ENCODE measurements at places on chromosomes 12 and 14. TPM values are rescaled to one million over a fixed set of nuclear protein-coding genes. Genes with fewer than 3 reads are reported as not detected.

GRCh38 chr12:105100998-105101397, 6.5 kb upstream of the WASHC4 start:
- peak; percentile 51 for DNase-seq

- DNase-seq, result no peak
Observed at GRCh38 chr12:10158406-10158805, 13.5 kb downstream of the OLR1 start.

POP5 gene
- total RNA-seq, result 35.8 TPM

GRCh38 chr14:68282479-68283377, 463.1 kb downstream of the RAD51B start:
- no peak for DNase-seq

GRCh38 chr12:79424109-79424721, 266.5 kb downstream of the PAWR start:
- DNase-seq, result peak; percentile 91

MYH7 gene
- total RNA-seq, result not detected

DNA sequence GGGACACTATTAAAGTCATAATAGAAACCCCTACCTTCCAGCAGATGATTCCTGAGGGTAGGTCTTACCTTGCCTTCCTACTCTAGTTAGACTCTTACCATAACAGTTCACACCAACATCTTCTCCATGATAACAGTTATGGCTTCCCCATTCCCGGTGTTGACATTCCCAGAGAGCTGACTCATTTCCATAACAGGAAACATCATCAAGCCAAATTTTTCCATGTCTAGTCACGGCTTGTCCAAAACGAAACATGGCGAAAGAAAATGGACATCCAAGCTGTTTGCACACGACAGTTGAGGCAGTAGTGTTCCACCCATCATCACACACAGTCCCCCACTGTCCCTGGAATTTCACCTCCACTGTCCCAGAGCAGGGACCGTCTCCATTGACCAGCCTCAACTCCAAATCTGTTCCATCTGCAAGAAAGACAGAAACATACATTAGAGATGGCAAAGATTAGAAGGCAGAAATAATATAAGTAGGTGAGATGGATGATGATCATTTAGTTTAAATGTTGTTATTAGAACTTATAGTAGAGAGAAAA, 10.6 kb downstream of the CD163L1 start:
- DNase-seq, result peak; percentile 82

GRCh38 chr14:92591346-92591745, 77.8 kb downstream of the RIN3 start:
- DNase-seq, result no peak

GRCh38 chr12:89179983-89180382, 172.3 kb downstream of the DUSP6 start:
- DNase-seq, result peak; percentile 98

CBLN3 gene
- 1.7 TPM for total RNA-seq

FGF23 gene
- not detected for total RNA-seq

GRCh38 chr12:47376927-47377326, 297.2 kb upstream of the AMIGO2 start:
- DNase-seq, result no peak

SLC17A8 gene
- total RNA-seq, result not detected

DNA sequence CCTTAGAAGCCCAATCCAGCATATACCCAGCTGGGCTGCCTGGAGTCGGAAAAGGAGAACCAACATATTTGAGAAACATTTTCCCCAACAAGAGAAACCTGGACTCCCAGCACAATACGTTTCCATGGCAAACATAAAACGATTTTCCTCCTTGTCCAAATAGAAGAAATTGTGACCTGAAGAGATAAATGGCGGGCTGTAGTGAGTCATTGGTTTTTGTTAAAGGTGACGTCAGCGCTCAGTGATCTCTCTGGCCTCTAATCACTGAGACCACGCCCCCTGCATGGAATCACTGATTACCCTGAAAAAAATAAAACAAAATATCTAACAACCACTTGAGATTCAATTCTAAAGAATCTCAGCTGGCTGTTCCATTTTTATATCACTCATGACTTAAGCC, 6.0 kb downstream of the CCDC60 start:
- no peak for DNase-seq

NGB gene
- total RNA-seq, result not detected

DNA sequence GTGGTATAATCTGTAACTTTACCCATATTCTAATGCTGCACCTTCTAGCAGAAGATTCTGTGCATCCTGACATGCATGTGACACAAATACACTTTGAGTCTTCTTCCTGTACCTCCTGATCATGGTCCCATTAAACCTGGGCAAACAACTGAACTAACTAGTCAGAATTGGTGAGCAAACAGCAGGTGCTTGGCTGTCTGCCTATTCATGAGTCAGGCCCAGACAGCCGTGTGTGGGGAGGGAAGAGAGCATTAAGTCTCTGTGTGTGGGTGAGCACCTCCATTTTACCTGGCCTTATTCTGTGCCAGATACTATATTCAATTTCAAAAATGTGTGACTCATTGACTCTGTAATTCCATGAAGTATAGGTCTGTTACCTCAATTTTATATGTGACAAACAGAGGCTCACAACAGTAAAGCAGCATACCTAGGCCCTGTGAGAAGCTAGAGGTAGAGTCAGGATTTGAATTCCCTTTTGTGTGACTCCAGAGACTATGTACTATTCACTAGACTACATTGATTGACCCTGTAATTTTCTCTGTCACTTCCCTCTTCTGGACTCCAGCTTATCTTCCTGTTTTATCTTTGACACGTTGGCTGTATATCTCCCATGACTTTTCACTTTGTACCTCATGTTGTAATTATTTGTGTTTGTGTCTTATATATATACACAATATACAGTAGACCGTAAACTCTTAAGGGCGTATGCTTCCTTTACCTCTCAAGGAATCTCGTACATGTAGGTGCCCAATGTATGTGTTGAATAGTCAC, 32.2 kb downstream of the SUSD6 start:
- peak; percentile 48 for DNase-seq

DNA sequence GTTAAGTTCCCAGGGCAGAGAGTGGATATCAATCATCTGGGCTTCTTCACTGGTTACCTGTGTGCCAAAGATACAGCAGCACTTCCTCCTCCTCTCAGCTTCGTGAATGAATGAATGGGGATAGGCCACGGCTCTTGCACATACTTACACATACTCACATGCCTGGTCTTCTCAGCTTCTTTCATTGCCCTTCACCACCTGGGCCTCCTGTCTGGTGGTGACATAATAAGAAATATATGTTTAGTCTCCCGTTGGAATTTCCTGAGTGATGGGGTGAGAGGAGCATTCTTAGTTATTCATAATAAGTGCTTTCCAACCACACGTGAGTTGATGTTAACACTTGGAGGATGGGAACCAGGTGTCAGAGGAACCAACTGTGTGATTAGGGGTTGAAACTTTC, 268.1 kb upstream of the RMST start:
- no peak for DNase-seq

GRCh38 chr14:63392236-63392635, 73.5 kb upstream of the GPHB5 start:
- DNase-seq, result no peak

BDKRB1 gene
- total RNA-seq, result 15.1 TPM

DNA sequence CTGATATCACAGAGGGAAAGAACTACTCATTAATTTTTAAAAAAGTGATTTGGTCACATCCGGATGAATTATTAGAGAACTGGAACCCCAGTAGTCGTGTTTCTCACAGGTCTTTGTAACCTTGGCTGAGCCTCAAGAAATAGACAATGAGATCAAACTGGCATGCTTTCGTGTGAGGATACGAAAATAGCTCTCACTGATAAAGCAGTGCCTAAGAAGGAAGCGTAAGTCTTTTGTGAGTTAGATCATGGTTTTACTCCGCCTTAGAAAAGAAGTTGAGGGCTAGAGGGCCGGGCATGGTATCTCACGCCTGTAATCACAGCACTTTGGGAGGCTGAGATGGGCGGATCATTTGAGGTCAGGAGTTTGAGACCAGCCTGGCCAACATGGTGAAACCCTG, 33.8 kb upstream of the GALNT16 start:
- no peak for DNase-seq

GRCh38 chr12:3046441-3047200, 30.6 kb upstream of the TSPAN9 start:
- peak; percentile 55 for DNase-seq

- peak; percentile 59 for DNase-seq
Observed at GRCh38 chr12:75862692-75863471, 168.7 kb downstream of the PHLDA1 start.

GRCh38 chr14:90682615-90683014, 133.6 kb downstream of the TTC7B start:
- DNase-seq, result no peak

GRCh38 chr14:28931999-28932398, 165.4 kb downstream of the FOXG1 start:
- no peak for DNase-seq

- no peak for DNase-seq
Observed at GRCh38 chr14:98758440-98758839, 513.6 kb downstream of the BCL11B start.

KRT78 gene
- total RNA-seq, result not detected

DNA sequence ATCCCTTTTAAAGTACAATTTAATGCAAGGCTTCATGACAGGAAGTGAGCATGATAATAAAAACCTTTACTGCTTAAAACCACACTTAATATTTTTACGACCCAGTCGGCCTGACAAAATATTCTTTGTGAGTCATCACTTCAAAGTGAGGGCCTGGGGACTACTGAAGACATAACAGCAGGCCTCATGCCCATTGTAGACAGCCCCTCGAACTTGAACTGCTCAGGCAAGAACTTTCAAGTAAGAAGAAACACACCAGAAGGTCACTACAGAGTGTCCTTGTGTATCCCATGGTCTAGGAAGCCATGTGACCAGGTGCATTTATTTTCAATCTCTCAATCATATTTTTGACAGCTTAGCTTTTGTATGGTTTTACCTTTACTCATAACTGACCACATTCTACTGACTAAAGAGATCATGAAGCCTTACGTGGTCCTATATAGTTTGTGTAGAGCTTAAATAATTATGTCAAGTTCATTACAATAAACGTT, 61.4 kb upstream of the MANSC4 start:
- DNase-seq, result peak; percentile 94

DDIT3 gene
- total RNA-seq, result 56.7 TPM

KCNH5 gene
- total RNA-seq, result under 0.01 TPM

RAB5B gene
- total RNA-seq, result 111 TPM

DNA sequence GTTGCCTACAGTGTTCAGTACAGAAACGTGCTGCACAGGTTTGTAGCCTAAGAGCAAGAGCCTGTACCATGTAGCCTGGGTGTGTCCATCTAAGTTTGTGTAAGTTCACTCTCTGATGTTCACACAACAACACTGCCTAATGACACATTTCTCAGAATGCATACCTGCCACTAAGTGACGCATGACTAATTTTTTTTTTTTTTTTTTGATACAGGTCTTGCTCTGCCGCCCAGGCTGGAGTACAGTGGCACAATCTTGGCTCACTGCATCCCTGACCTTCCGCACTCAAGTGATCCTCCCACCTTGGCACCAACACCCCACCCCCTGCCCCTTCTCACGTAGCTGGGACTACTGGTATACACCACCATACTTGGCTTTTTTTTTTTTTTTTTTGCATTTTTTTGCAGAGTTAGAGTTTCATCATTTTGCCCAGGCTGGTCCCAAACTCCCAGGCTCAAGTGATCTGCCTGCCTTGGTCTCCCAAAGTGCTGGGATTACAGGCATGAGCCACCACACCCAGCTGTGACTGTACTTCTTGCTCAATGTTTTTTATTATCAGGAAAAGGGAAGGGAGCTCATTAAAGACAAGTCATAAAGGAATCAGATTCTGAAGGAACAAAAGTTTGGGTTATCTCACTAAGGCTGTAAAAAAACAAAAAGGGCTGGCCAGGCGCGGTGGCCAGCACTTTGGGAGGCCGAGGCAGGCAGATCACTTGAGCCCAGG, 10.0 kb upstream of the CDC42BPB start:
- peak; percentile 93 for DNase-seq

SCFD1 gene
- total RNA-seq, result 149 TPM

DNA sequence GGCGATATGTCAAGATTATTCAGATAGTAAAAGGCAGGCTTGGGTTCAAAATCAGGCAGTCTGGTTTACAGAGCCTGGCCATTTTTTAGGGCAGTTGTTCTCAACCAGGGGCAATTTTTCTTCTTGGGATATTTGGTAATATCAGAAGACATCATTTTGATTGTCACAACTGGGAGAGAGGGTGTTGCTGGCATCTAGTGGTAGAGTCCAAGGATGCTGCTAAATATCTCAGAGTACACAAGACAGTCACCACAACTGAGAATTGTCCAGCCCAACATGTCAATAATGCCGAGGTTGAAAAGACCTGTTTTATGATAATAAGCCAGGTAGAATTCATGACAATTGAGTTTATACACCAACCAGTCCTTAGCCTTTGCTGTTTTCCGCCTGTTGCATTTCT, 733.9 kb downstream of the NRXN3 start:
- DNase-seq, result no peak

DNA sequence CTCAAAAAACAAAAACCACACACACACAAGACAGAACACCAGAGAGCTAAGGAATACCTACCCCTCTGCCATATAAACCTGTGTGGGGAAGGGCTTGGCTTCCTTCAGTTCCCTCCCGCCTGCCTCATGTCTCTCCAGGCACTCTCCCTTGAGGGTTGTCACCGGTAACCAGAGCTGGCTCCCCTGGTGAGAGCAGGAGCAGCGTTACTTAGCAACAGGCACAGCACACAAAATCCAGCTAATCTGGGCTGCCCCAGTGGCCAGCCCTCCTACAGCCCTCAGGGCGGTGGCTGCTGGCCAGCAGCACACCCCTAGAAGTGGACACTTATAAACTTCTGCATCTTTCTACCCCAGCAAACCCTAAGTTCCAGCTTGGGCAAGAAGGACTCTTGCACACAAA, 21.6 kb upstream of the NR4A1 start:
- peak; percentile 46 for DNase-seq

LACRT gene
- total RNA-seq, result not detected

DNA sequence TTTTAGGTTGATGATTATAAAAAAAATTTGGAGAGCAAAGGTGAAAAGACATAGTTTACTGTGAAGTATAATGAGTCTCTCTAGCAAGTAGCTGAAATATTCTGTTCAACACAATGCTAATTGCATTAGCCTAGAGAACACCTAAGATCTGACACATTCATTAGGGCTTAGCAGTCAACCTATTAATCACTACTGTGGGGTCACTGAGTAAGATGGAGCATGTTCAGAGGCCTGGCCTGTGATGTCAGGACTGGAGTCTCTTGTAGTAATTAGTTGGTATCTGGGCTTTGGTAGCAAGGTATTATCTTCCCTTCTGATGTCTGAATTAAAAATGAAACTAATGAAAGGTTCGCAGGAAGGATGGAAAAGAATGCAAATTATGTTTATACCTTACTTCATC, 112.7 kb downstream of the SLC16A7 start:
- DNase-seq, result no peak

DNA sequence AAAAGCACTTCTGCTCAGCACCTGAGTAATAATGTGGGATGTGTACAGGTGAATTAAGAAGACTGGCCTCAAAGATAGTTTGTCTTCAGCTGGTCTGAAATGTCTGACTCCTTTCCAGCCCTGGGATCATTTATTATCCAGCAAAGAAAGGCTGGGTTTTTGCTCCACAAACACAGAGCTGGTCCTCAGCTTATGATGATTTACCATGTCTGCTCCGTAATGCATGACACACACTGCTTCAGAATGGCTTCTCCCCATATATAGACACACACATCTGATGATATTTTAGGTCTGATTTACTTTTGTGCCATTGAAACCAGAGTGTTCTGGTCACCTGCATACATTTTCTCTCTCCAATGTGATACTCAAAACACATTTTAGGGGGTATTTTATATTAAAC, 225.0 kb downstream of the SLC25A21 start:
- no peak for DNase-seq

GRCh38 chr14:65281991-65282895, 130.3 kb upstream of the FUT8 start:
- peak; percentile 57 for DNase-seq
